ENCODE measurements at places on chromosomes 6 and 20.

- peak; percentile 57 for DNase-seq
Measured at GRCh38 chr20:36173451-36173933, 19.0 kb downstream of the EPB41L1 start.

- no peak for DNase-seq
Measured at GRCh38 chr6:15572296-15573016, 90.4 kb downstream of the DTNBP1 start.

- DNase-seq = no peak
Measured at GRCh38 chr6:28353981-28354676, 4.4 kb downstream of the ZKSCAN3 start.

DNA sequence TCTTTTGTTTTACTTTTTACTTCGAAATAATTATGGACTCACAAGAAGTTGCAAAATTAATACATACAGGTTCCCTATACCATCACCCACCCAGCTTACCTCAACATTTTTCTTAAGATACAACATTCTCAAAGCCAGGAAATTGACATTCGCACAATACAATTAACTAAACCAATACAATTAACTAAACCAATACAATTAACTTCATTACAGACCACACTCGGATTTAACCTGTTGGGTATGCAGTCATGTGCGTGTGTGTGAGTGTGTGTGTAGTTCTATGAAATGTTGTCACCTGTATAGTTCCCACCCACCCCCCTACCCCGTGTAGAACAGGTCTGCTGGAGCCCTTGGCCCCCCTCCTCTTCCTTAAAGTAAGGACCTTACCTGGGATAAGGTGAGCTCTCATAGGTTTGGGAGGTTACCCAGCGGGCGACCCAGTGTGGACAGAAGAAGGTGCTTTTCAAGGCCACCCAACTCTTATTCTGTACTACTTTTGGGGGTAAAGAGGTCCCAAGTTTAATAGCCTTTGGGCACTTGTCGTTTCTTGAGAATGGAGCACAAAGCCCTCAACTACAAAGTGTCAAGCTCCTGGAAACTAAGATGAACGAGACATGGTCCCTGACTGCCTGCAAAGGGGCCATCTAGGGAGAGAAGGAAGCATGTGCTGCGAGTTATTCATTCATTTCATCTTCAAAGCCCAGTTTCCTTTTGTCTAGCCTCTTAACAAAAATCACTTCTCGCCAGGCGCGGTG, 544 bp upstream of the STK38 start:
- DNase-seq = no peak

GRCh38 chr6:26336355-26337198, 28.4 kb upstream of the BTN3A2 start:
- no peak for DNase-seq

Measured in NCI-H2171 (cell line).